ENCODE measurements at places on chromosomes 12 and 14.
A peak's percentile ranks its signal among the peaks of the same experiment; 100 is the strongest.

- no peak for DNase-seq
These were observed 2.3 kb upstream of the MDM2 start for GRCh38 chr12:68805592-68806120.

GRCh38 chr14:100022772-100023451 is 42.3 kb upstream of the EVL start:
- DNase-seq, result peak; percentile 77

DNA sequence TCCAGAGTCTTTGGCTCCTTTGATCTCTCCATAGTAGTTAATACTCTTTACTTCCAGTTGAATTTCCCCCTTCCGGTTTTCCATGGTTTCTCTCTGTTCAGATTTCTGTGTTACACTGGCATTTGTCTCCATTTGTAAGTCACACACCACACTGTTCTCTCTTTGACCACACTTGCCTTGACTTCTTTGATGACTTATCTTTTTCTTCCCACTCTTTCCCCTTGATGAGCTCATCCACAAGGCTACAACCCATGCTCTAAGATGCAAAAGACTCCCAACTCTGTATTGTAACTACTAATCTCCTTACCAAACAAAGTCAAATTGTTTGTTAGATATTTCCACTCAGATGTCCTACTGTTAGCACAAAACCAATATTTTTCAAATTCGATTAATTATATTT is 242.7 kb upstream of the E2F7 start:
- DNase-seq, result no peak

- DNase-seq, result no peak
These were observed 23.5 kb upstream of the INF2 start for GRCh38 chr14:104665657-104666522.

DNA sequence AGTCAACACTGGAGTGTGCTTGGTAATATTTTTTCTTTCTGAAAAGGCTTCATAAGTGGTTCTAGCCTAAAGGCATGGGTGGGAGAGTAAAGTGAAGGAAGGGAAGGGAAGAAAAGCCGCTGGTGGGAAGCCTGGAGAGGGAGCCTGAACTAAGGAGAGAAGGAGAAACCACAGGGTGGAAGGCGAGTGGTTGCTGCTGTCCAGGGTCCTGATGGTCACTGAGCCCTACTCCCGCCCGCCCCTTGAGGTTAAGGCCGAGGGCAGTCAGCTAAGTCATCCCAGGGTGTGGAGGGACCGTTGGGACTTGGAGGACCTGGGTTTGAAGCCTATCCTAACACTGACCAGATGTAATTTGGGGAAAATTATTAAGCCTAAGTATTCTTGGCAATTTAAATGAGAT is 189.1 kb downstream of the PIWIL1 start:
- no peak for DNase-seq

- no peak for DNase-seq
These were observed 141.6 kb upstream of the TMCC3 start for GRCh38 chr12:94791933-94792332.

GRCh38 chr12:25130741-25131188 is 64.2 kb downstream of the DNAI7 start:
- DNase-seq, result peak; percentile 33

- no peak for DNase-seq
These were observed 23.1 kb downstream of the GMFB start for GRCh38 chr14:54465654-54466053.

DNA sequence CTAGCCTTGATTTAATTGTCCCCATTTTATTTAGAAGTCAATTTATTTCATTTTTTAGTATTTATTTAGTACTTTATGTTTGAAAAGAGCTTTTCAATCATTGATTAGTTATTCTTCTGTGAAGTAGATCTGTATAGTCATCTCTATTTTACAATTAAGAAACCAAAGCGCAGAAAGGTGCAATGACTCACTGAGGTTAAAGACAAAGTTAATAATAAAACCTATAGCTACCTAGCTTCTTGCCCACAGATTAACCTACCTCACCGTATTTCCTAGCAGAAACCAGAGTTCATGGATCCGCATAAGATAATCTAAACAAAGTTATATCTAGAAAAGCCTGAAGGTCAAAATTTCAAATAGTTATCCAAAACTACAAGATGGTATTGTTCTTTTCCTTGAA is 176.4 kb downstream of the GRIN2B start:
- DNase-seq, result no peak

DNA sequence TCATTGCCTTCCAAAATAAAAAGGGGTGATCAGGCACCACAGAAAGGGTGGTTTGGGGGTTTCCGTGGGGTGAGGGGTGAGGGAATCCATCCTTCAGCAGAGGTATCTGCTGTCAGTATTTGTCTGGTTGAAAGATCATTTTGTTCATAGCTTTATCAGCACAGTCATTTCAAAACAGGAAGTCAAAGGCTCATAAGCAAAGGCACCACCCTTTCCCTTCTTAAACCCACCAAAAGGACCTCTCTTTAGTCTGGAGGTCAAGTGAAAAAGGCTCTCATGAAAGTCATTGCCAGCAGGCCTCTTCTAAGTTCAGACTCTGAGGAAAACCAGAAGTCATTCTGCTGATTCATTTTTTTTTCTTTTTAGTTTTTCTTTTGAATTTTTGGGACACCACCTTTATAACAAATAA is 6.2 kb downstream of the CHST11 start:
- no peak for DNase-seq

GRCh38 chr12:9636150-9636850 is 28.6 kb upstream of the KLRB1 start:
- DNase-seq, result no peak

GRCh38 chr12:131152587-131152986 is 198.9 kb downstream of the ADGRD1 start:
- DNase-seq, result no peak

DNA sequence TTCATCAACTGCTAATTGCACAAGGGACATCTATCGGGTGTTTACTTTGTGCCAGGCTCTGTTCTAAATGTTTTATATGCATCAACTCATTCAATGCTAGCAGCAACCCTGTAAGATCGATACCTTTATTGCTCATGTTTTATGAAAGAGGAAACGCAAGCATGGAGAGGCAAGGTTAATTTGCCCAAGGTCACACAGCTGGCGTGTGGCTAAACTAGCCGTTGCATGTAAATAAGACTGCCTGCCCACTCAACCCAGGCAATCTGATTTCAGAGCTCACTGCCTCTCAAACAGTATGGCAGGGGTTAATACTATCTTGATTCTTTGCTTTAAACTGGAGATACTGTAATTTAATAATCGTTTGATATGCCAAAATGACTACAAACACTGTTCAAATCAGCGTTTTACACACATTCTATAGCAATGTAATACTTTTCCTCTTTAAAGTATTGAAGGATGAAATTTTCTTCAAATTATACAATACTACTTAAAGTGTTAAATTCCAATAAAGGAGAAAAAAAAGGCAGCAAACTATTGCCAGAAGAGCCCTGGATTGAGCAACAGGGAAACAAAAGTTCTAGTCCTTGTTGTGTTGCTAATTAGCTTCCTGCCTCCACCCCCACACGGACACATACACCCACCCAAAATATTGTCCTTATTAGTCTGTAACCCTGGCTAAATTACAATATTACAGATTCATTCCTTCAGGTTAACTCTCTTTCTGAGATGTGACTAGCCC is 39.1 kb upstream of the DHRS7 start:
- DNase-seq, result no peak

- no peak for DNase-seq
These were observed 176.3 kb upstream of the FKBP4 start for GRCh38 chr12:2618291-2618995.

DNA sequence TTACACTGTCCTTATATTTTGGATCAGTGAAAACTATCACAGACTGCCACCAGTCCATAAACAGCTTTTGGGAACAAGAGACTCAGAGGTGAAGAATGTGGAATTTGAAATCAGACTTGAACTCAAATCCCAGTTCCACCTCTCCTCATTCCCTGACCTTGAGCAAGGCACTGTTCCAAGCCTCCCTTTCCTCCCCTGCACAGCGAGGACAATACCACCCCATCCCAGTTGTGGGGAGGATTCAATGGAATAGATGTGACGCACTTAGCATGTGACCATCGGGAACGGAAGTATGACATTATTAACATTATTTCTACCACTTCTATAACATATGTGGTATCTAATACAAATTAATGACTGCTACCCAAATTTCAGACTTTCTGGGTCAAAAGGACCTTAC is 63.5 kb downstream of the DPF3 start:
- no peak for DNase-seq

DNA sequence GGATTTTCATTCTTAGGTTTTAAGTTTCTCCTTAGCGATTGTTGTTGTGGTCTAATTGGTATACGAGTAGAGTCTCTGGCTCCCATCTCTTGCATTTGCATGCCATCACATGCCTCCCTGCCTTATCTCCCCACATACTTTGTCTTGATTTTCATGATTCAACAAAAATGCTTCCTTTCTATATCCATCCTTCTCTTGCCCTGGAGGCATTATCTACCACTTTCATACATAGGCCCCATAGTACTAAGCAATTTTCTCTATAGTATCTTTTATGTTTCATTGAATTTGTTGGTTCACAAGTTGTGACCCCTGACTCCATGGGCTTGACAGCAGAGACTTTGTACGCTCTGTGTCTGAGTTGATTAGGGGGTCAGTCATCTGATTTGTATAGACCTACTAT is 226.1 kb downstream of the ACSS3 start:
- no peak for DNase-seq

GRCh38 chr12:52523824-52524223 is 3.6 kb upstream of the KRT5 start:
- no peak for DNase-seq

DNA sequence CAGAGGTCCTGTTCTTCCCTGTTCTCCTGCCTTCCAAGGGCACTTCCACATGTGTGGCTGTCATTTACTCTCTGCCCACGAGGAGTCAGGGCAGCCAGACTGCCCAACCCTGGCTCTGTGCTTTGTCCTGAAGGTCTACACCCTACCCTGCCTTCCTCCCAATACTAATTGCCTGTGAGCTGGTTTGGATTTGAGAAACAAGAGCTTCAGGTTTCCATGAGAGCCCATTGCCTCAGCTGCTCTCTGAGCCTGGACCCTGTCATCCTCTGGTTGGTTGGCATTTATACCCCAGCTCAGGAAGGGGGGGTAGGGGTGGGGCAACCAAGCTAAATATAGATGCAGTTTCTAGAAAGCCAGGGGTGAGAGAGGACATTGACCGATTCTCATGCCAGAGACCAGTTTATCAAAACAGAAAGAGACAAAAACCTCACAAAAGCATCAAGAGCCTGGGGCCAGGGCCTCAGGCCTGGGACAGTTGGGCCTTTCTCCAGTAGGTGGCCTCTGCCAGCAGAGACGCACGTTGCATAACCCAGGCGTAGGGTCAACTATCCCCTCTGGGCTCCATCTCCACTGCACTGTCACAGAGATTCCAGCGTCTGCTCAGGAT is 34.5 kb downstream of the VDR start:
- peak; percentile 62 for DNase-seq

DNA sequence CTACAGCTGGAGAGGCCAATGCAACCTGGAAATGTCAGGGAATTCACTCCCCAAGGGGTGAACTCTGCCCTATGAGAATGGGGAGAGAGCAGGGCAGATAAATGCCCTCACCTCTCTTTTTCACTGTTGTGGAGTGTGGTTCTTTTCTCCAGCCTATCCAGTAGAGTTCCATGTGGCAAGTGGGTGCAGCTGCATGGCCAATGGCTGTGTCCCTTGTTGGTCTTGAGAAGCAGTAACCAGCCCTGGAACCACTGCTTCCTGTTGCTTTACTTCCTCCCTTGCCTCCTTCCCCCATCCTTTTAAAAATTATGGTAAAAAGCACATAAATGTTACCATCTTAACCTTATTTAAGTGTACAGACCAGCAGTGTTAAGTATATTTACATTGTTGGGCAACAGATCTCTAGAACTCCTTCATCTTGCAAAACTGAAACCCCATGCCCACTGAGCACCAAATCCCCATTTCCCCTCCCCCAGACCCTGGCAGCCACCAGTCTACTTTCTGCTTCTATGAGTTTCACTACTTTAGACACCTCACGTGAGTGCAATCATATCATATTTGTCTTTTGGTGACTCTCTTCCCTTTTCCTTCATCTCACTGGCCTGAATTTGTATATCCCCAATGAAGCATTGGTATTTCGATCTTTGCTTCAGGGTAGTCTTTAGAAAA is 77.0 kb upstream of the GRIP1 start:
- DNase-seq, result no peak

DNA sequence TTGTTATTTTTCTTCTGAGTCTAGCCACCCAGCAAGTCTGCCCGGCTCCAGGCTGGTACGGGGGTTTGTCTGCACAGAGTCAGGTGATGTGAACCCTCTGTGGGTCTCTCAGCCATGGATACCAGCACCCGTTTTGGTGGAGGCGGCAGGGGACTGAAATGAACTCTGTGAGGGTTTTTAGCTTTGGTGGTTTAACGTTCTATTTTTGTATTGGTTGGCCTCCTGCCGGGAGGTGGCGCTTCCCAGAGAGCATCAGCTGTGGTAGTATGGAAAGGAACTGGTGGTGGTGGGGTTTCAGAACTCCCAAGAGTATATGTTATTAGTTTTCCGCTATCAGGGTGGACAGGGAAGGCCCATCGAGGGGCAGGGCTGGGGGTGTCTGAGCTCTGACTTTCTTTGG is 5.3 kb upstream of the SERPINA4 start:
- DNase-seq, result no peak

DNA sequence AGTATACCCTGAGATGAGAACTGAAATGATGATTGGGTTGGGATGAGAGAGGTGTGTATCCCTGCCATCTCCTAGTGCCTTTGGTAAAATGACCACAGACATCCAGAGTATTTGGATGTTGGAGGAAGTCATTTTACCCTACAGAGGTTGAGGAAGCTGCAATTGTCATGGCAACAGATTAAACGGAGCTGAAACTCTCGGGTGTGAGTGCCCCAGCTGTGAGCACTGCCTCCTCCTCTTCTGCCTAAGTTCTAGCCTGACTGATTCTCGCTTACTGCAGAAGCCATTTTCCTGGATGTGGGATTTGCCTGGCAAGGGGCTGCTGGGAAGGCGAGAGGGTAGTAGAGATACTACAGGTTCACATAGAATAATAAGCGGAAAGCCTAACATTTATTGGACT is 10.3 kb upstream of the PPP4R4 start:
- no peak for DNase-seq

DNA sequence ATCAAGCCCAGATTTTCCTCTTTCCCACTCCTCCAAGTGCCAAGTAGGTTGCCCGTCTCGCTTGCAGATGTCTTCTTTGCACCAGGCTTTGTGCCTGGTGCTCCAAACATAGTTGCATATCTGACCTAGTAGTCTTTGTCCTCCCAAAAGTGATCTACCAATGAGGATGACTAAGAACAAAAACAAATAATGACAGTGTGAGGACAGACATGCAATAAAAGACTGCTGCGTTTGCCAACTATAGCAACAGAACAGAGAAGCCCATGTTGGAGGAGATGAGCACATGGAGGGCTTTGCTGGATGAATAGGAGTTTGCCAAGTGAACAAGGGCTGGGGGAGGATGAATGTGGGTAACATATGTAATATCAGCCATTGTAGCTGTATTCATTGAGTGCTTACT is 15.6 kb downstream of the DTX1 start:
- no peak for DNase-seq

DNA sequence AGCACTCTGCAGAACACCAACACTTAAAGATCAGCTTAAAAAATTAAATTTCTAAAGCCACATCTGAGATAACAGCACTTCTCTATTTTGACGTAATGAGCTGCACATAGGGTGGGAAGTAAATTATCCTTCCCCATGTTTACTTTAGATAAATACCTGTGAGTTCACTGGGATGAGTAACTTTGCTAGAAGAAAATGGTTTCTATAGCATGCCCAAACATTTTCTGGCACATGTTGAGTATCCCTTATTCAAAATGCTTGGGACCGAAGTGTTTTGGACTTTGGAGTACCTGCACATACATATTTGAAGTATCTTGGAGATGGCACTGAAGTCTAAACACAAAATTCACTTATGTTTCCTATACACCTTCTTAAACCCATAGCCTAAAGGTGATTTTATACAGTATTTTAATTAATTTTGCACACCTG is 6.6 kb downstream of the SLC38A2 start:
- no peak for DNase-seq
